GM13976 (cell line): ENCODE measurements at places on chromosomes 5 and 9.

- no peak for DNase-seq
Measured at GRCh38 chr9:13139641-13140171, 139.8 kb downstream of the MPDZ start.

- no peak for DNase-seq
Measured at GRCh38 chr9:88498880-88499279, 36.1 kb upstream of the NXNL2 start.

GRCh38 chr9:93642961-93643360 lies 66.6 kb downstream of the PHF2 start:
- no peak for DNase-seq

GRCh38 chr5:84292788-84293653 lies 91.7 kb downstream of the EDIL3 start:
- no peak for DNase-seq

DNA sequence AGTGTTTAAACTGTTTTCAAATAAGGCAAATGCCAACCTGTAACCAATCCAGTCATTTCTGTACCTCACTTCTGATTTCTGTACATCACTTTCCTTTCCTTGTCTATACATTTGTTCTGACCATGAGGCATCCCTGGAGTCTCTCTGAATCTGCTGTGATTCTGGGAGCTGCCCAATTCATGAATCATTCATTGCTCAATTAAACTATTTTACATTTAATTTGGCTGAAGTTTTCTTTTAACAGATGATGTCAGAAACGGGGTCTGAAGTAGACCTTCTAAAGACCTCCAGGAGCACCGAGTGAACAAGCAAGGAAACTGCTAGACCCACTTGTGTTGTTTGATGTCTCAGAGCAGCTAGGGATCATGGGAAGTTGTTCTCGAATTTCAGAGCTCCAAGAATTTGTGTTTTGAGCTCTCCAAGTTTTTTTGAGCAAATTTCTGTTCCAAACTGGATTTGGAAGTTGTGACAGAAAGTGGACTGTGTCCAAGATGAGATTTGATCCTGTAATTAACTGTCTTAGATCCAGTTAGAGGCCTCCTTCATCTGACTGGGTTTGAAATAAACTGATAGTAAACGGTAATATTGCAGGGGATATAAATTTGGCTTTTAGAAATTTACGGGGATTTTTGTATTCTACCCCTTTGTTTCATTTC lies 490.8 kb upstream of the ST8SIA4 start:
- no peak for DNase-seq

DNA sequence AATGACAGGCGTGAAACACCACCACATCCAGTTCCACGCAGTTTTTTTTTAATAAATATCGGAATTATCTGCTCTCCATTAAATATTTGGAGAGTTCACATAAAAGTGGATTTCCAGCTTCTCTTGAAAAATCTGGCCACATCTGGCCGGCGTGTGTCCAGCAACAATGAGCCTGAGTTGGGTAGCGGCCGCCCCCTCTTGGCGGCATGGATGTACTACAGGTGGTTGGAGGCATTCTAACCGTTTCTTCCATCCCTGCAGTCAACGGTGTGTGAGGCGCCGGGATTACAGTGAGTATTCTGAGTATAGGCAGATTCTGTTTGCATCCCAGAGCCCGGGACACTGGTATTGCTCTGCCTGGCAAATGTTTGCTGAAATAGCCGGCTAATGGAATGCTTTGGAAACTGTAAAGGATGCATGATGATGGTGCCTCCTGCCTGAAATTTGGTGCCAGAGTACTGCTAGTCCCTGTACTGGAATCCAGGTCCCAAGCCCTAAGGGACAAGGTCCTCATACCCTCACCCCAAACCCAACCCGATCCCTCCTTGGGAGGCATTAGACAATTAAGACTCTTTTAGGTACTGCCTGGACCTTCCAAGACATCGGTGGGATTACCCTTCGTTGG lies 13.6 kb upstream of the GM2A start:
- peak; percentile 64 for DNase-seq

DNA sequence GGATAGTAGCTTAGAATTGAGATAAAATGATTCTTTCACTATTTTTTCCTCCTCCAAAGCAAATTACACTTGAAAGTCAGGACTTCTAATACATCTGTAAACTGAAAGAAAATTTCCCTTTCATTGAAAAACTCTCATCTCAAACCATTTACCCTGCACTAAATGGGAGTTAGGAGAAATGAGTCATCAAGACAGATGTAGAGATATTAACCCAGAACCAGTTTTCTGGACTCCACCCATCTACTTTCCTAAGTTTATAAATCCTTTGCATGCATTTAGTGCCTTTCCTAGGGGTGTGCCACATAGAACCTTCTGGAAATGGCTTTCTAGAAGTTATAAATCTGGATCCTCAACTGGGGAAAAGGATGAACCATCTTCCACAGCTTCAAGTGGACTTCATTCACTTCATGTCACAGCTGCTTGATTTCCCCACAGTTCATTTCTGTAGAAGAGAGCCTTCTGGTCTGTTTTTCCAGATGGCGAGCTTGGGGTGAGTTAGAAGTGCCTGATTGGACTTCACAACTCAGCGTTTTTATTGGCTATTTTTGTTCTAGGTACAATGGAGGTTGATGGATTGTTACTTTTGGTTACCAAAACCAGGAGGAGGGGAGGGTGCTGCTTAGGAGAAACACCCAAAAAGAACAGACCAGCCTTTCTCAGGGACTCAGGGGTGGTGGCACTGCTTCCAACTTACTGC lies 72.5 kb upstream of the GPR151 start:
- no peak for DNase-seq

DNA sequence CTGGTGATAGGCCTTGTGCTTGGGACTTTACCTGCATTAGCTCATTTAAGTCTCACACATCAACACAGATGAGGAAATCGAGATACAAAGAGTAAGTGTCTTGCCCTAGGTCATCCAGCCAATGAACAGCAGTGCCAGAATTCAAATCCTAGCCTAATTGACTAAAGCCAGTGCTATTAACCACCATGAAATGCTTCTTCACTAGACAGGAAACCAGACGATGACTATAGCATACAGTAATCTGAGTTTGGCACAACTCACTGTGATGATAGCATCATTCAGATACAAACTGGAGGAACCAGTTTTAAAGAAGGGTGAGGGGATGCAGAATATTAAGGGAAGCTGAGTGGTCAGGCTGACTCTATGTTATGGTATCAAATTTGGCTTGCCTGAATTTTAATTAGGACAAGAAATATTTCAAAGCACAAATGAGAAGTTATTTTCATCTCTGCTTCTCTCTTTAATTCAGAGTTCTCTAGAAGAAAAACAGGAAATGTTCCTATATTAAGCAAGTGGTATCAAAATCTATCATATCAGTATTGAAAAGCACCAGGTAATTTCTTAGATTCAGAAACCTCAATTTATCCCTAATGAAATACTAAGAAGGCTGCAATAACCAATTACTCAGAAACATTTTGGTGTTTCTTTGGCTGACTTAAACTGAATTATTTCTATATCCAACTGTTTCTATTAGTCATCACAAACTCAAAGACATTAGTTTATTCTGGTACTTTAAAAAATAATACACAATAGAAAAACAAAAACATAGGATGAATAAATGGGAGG lies 147.0 kb upstream of the RASA1 start:
- DNase-seq = peak; percentile 18

DNA sequence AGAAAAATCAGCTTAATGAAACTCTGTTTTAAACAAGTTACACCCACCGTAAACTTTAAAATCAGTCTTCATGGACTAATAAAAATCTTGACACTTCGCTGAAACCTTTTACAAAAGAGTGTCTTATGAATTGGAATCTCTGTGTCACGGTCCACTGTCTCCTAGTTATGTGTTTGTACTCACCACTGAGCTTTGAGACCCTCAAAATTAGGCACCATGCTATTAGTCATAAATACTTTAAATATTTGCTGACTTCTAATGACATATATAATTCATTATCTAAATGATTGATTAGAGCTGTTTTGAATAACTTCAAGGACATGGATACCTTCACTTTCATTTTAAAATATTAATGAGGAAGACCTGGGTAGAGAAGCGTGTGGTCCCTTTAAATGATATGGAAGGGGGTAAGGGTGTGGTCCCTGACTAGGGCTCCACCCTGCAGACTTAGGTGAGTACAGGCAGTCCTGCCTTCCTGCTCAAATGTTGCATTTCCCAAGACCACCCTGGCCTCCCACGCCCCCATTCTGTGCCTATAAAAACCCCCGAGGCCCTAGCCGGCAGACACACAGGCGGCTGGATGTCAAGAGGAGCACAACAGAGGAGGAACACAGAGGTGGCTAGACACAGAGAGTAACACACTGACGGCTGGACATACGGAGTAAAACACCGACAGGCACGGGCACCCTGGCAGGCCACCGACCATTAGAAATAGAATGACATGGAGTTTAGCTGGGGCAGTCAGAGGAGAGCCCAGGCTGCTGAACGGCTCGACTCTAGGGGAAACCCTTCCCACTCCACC lies 179.0 kb upstream of the CDH9 start:
- DNase-seq = no peak

GRCh38 chr5:55307383-55308253 lies at the start of the genes DHX29 and MTREX:
DHX29 (minus strand) TSS chr5:55307694; CDS start chr5:55307573, 121 bp downstream.
MTREX (plus strand) TSS chr5:55307989; CDS start chr5:55308014, 25 bp downstream.
- peak; percentile 91 for DNase-seq

- peak; percentile 66 for DNase-seq
Measured at GRCh38 chr9:99296291-99296951, 74.3 kb downstream of the SEC61B start.

GRCh38 chr5:42522783-42523182 lies 99.5 kb downstream of the GHR start:
- DNase-seq = no peak

DNA sequence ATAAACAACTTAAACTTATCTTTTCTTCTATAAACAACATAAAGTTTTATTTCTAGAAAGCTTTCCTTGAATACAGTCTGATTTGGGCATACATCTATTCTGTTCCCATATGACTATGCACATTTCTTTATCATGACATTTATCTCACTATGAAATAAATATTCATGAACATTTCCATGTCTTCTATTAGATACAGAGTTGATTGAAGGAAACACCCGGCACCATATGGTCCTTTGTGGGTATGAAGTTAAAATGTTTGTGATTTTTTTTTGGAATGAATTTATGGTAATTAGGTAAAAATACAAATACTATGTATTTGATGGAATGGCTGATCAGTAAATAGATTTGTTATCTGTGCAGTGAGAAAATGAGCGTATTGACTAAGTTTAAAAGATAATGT lies 1209.8 kb upstream of the ACO1 start:
- DNase-seq = no peak
